ENCODE measurements at places on chromosomes 12 and 14. TPM values are rescaled to one million over a fixed set of nuclear protein-coding genes. Genes with fewer than 3 reads are reported as not detected.

The ABCB9 gene
- total RNA-seq = 12.9 TPM

The KCNH3 gene
- total RNA-seq = under 0.01 TPM

The HCAR2 gene
- total RNA-seq = not detected

The NPFF gene
- not detected for total RNA-seq

The MIP gene
- not detected for total RNA-seq

The DHH gene
- total RNA-seq = not detected

The MAP3K9 gene
- under 0.01 TPM for total RNA-seq

All from fibroblast of villous mesenchyme (primary cell).